ENCODE measurements at places on chromosomes 16 and 17. TPM values are rescaled to one million over a fixed set of nuclear protein-coding genes. Genes with fewer than 3 reads are reported as not detected.

- DNase-seq: no peak
- peak overlapping the region; percentile 72 for H3K4me3 ChIP-seq
- H3K27me3 ChIP-seq: no peaks in the 10 kb centered on the region
- peaks cover 16% of the 10 kb centered on the region for H3K36me3 ChIP-seq
- H3K4me1 ChIP-seq: peaks cover 64% of the 10 kb centered on the region
Measured at GRCh38 chr17:38751144-38751807, 1.3 kb upstream of the PSMB3 start.

DNA sequence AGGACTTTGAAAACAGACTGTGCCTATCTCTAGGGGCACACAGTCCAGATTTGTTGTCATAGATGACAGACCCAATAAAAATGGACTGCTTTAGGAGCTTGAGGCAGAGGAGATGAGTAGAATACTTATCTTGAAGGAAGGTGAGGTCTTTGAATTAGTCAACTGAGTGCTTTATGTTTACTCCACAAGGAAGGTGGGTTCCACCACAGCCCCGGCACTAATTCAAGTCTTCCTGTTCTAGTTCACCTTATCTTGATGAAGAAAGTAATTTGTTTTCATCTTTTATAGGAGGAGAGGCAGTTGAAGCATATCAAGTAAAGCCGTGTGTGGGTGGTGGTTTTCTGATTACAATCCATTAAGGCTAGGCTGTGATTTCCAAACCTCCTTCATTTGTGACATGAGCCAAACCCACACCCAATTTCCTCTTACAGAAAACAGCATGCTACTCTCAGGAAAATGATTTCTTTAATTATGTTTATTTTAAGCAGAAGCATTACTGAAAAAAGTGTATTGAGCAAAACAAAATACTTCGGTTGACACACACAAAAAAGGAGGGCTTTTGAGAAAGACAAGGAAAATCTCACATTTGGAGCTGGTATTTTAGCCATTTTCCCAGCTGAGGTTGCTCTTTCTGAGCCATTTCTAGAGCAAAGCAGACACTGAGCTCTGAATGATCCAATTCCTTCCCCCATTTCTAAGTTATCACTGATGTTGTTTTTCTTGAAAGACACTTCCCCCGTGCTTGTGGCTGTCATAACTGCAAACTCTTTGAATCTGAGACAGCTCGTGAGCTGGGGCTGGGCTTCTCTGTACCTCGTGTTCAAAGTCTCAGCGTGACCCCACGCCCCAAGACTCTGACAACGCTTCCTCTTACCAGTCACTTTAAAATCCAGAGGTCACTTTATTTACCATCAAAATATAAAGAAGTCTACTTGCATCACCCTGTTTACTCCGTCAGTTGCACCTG is 35.4 kb downstream of the CDRT15 start:
- peaks cover 1% of the 10 kb centered on the region for H3K4me1 ChIP-seq
- no peak overlapping the region for H3K27ac ChIP-seq
- H3K4me3 ChIP-seq: no peak overlapping the region
- H3K36me3 ChIP-seq: no peaks in the 10 kb centered on the region
- H3K27me3 ChIP-seq: no peaks in the 10 kb centered on the region
- no peak for DNase-seq

GRCh38 chr16:68324780-68325357 is 14.1 kb downstream of the PRMT7 start:
- H3K27me3 ChIP-seq: no peaks in the 10 kb centered on the region
- no peak for DNase-seq
- no peak overlapping the region for H3K4me3 ChIP-seq
- no peaks in the 10 kb centered on the region for H3K4me1 ChIP-seq
- H3K27ac ChIP-seq: no peak overlapping the region

DNA sequence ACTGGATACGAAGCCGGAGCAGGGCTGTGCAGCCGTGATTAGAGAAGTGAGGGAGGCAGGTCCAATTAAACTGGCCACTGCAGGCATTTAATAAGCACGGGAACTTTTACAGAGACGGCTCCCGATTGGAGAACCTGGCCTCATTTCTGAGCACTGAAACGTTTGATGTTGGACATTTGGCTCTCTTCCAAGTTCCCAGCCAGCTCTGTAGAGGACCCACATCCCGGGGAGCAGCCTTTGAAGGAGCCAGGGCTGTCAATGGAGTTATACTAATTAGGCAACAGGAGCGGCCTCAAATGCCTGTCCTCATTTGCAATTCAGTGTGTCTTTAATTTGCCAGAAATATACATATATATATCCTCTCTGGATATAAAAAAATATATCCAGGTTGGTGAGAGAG is 499.4 kb upstream of the C16orf82 start:
- H3K36me3 ChIP-seq: no peaks in the 10 kb centered on the region
- DNase-seq: no peak
- no peaks in the 10 kb centered on the region for H3K4me1 ChIP-seq
- no peaks in the 10 kb centered on the region for H3K27me3 ChIP-seq
- H3K27ac ChIP-seq: no peak overlapping the region

- H3K27me3 ChIP-seq: no peaks in the 10 kb centered on the region
- no peak overlapping the region for H3K4me3 ChIP-seq
- no peaks in the 10 kb centered on the region for H3K4me1 ChIP-seq
Measured at GRCh38 chr17:41428591-41429291, 4.4 kb upstream of the KRT37 start.

DNA sequence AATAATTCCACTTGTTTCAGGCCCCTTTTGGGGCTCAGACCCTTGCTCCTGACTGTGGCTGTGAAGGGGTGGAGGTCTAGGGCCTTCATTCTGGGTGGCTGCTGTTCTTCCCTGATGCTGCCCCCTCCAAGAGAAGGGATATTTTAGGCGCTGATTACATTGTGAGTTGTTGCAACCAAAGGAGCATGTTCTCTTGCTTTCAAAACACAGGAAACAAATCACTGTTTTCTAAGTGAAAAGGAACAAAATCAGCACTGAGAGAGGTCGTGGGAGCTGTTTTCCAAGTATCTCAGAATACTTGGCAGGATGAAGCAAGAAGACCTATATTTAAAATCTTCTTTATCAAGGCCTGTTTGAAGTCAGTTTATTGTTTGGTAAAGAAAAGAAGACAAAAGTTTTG is 25.3 kb upstream of the SEC14L1 start:
- H3K27ac ChIP-seq: no peak overlapping the region
- no peaks in the 10 kb centered on the region for H3K27me3 ChIP-seq
- no peaks in the 10 kb centered on the region for H3K4me1 ChIP-seq
- DNase-seq: no peak
- no peak overlapping the region for H3K4me3 ChIP-seq

DNA sequence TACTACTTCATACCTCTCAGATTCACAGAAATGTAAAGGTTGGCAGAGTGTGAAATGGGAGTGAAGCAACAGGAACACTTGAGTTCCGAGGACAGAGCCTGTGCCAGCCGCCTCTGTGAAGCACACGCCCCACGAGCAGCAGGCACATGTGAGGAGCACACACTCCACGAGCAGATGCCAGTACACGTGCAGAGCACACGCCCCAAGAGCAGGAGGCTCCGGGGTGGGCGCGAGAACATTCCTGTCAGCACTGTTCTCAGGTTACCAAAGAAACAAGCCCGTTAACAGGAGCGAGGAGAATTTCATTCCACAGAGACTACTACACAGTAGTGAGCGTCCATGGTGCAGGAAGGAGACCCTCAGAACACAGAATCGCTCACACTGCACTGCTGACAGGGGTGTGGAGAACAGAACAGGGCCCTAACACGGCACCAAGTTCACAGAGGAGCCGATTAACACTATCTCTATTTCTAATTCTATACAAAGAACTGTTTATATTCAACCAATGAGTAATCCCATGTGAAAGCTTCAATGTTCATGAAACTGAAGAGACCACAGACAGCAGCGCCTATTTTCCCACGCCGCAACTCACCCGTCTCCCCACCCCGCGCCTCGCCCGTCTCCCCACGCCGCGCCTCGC is 40.1 kb downstream of the KLHDC4 start:
- no peak overlapping the region for H3K4me3 ChIP-seq
- no peak for DNase-seq
- H3K4me1 ChIP-seq: no peaks in the 10 kb centered on the region
- H3K27ac ChIP-seq: no peak overlapping the region
- peaks cover 9% of the 10 kb centered on the region for H3K36me3 ChIP-seq

DNA sequence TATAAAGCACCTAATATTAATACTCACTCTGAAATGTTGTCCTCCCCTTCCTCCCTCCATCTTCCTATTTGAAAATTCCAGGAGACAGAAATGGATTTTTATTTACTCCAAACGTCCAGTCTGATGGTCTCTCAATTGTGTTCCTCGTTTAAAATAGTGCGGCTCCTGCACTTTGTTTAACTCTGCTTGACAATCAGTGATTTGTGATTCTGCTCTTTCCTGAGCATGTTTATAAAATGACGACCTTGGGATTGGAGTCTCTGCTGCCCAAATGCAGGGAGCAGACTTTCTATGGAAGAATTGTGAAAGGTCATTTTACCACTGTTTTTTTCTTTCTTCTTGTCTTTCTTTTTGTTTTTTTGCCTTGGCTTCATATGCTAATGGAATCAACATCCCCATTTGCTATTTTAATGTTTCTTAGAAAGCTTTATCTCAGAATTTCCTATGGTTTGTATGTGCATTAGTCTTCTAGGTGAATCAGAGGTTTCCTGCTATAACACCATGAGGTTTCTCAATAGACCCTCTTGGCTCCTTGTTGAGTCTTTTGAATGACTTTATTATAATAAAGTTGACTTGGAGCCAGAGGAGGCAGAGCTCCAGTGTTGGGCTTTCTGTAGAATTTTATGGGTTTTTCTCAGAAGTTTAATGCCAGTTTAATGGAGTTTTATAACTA is 376.5 kb downstream of the CDH11 start:
- no peaks in the 10 kb centered on the region for H3K27me3 ChIP-seq
- no peaks in the 10 kb centered on the region for H3K4me1 ChIP-seq
- H3K4me3 ChIP-seq: no peak overlapping the region

DNA sequence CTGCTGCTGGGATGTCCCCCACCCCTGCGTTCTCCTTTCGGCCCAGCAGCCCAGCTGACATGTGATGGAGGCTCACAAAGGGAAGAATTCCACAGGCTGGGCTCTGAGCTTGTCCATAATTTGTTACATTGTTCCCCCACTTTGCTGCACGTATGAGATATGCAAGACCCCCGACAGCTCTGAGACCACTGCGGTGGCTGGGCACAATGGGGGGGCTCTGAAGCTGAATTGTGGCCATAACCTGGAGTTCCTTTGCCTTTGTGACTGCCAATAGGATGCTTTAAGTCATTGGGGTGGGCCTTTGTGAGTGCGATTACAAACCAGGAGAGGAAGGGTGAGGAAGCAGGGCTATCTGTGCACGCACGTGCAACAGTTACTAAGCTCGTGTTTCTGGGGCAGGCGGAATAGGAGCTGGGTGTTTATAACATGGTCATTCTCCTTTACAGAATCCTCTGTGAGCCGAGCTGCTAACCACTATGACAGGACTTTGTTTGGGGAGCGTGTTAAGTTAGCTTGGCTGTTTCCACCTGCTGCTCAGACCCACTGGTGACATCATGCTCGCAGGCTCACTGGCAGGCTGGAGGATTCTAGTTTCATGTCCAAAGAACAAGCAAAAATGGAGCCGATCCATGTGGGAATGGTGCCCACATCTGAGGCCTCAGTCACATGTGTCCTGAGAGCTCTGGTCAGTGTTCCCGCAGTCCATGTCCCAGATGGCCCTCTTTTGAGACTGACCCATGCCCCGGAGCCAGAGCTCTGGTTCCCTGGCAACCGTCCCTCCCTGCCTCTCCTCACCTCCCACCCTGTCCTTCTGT is 208.3 kb upstream of the SALL1 start:
- H3K4me3 ChIP-seq: no peak overlapping the region
- H3K27me3 ChIP-seq: no peaks in the 10 kb centered on the region
- no peak overlapping the region for H3K27ac ChIP-seq
- no peak for DNase-seq
- no peaks in the 10 kb centered on the region for H3K4me1 ChIP-seq

- no peak for DNase-seq
- no peak overlapping the region for H3K27ac ChIP-seq
- H3K4me3 ChIP-seq: no peak overlapping the region
- H3K4me1 ChIP-seq: no peaks in the 10 kb centered on the region
Measured at GRCh38 chr16:75919664-75920063, 193.4 kb upstream of the CPHXL start.

Gene ACLY
- total RNA-seq: 212 TPM

Gene SLC7A6
- 44.2 TPM for total RNA-seq
